ENCODE measurements at places on chromosomes 13 and 19.

DNA sequence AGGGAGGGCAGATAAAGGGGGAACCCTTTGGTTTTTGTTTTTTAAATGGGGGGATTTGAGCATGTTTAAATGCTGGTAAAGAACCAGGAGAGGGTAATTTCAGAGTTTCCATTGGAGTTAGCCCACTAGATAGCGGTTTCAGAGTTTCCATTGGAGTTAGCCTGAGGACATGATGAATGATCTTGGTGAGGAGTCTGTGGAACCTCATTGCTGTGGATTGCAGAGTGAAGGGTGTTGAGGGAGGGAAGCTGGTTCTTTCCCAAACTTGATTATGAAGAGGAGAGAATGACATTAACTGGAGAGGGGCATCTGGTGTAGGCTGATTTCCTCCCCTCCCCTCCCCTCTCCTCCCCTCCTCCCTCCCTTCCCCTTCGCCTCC, 5.0 kb downstream of the WASF3 start:
- DNase-seq, result no peak

DNA sequence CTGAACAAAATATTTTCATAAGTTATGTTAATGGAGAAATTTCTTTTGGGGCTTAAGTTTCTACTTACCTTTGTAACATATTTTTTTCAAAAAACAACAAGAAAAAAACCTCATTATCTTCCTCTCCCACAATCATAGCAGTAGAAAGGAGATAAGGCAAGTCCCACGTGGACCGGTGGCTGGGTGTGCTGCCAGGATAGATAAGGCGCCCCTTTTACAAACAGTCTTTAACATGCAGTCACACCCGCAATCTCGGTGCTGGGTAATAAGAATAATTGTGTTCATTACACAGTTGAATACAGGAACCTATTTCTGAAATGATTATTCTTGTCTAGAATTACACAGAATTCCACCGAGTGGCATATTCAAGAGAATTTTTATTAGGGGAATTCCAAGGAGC, 1202.3 kb downstream of the UQCRFS1 start:
- DNase-seq, result no peak

- DNase-seq, result no peak
Measured at GRCh38 chr19:11295665-11296245, at the start of gene TSPAN16. Gene TSPAN16 (plus strand): TSS chr19:11296160. CDS start chr19:11296298, 138 bp downstream.

GRCh38 chr13:26943748-26944147, 183.2 kb upstream of the GPR12 start:
- DNase-seq, result no peak

DNA sequence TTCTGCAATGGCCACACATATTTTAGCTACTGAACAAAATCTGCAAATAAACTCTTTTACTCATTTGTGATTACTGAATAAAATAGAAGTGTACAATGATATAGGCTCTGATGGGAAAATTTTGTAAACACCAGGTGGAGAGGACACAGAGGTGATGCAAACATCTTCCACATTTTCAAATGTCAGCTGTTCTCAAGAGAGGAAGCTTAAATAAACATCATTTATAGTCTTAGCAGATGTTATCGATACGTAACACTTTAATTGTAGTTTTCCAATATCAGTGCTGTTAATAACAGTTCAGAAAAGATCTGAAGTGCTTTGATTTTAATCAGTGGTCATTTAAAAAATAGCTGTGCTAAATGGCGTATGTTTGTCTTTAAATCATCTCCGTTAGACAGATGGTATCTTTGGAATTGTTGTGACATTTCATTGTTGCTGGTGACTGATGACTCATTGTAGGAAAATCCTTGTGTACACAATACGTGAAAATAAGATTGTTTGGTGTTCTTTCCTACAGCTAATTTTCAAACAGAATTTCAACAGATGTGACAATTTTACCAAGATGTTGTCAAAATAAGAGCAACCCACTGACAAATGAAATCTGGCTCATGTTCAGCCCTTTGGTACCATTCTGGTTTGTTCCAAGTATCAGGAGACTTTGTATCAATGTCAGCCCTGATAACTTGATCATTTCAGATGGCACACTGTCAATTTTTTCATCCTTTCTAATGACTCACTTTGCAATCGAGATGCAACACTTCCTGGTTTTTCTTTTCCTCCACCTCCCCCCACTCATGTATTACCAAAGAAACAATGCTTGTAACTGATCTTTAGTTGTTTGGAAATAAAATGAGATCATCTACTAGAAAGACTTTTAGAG, 516.0 kb downstream of the DCT start:
- no peak for DNase-seq

DNA sequence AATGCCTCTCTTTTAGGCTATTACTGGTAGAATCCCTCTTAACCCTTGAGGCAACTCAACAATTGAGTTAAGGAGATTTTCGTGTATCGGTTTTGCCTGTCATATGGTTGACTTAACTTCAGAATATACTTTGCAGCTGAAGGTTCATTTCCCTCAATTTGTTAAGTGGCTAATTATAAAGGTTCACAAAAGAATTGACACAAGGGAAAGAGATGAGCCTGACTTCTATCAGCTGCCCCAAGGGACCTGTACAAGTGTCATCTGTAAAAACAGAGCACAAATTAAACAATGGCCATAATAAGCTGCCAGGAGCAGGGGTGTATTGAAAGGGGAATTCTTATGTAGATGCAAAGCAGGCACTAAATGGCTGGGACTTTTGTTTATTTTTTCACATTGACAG, 334.8 kb upstream of the OBI1 start:
- no peak for DNase-seq
